Brain (organoid and tissue), 16 donors: ENCODE measurements at places on chromosomes 7 and 10.

GRCh38 chr7:96093435-96093834 is 228.5 kb downstream of the SLC25A13 start:
- no peak for DNase-seq

DNA sequence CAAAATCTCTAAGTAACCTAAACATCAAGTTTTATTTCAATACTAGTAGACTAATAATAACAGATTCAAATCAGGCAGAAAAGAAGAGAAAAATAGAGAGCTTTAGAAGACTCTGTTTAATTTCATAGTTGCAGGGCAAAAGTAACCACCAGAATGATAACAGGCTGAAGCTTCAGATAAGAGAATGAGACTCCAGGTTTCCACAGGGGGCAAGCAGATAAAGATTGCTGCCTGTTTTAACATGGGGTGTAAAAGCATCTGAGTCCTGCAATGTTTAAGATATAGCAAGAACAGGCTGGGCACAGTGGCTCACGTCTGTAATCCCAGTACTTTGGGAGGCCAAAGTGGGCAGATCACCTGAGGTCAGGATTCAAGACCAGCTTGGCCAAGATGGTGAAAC is 11.0 kb downstream of the CROT start:
- DNase-seq: no peak

GRCh38 chr10:74983383-74983782 is 128.1 kb upstream of the SAMD8 start:
- no peak for DNase-seq

DNA sequence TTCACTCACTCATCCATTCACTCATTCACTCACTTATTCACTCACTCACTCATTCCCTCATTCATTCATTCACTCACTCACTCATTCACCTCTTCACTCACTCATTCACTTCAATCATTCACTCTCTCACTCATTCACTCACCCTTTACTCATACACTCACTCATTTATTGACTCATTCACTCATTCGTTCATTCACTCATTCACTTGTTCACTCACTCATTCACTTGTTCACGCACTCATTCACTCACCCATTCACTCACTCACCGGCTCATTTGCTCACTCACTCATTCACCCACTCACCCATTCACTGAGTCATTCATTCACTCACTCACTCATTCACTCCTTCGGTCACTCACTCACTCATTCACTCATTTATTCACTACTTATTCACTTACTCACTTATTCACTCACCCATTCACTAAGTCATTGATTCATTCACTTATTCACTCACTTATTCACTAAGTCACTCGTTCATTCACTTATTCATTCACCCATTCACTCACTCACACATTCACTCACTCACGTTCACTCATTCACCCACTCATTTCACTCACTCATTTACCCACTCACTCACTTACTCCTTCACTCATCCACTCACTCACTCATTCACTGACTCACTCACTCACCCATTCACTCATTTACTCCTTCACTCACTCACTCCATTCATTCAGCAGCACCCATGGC is 4.7 kb upstream of the PFKP start:
- no peak for DNase-seq
